ENCODE measurements at places on chromosomes 12 and 14.

- DNase-seq: no peak
- H3K4me3 ChIP-seq: no peak overlapping the region
- H3K4me1 ChIP-seq: no peaks in the 10 kb centered on the region
- H3K36me3 ChIP-seq: no peaks in the 10 kb centered on the region
- H3K27ac ChIP-seq: no peak overlapping the region
These were observed 1159.2 kb upstream of the TMEM132C start for GRCh38 chr12:127107744-127108143.

DNA sequence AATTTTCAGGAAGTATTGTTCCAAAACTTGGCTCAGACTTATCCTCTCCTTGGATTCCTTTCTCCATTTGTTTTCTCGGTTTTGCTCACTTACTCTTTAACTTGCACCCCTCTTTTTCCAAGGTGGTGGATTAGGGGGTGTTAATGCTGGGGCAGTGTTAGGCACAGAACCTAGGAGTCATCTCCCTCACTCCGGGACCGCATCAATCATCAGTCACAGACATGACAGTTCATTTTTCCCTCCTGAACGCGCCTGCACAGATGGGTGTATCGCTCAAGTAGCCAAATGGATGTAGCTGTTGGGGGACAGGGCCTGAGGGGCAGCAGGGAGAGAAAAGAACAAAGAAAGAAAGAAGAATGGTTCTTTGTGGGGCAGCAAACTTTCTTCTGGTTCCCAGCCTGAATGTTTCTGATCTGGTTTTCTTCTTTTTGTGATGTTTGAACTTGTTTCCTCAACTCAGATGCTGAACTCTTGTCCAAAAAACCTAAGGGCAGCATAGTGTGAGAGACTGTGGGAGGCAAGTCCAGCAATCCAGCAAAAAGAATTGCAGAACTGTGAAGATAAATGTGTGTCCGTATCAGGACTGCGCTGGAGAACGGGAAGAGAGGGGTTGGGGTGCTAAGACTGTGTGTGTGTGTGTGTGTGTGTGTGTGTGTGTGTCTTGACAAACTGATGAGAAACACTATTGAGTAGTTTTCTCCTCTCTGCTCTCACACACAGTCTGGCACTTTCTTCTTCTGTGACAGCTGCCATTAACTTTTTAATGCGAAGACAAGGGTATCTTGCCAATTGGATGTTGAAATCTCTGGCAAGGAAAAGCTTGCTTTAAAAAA is 131.1 kb downstream of the FBXL14 start:
- H3K36me3 ChIP-seq: peaks cover 4% of the 10 kb centered on the region
- no peak overlapping the region for H3K4me3 ChIP-seq
- no peak for DNase-seq

DNA sequence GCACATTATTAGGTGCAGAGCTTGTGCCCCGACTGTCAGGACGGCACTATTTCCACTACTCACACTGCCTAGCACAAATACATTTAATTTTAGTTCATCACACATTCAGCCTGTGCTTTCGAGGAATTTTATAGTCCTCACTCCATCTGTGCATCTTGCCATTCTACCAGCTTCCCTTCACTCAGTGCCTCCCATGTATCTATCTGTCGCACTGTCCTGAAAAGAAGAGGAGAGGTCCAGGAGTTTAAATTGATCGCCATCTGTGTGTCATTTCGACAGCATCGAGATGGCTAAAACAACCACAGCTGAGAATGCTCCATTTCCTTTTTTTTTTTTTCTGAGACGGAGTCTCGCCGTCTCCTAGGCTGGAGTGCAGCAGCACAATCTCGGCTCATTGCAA is 97.6 kb upstream of the FOXN3 start:
- no peaks in the 10 kb centered on the region for H3K27me3 ChIP-seq
- peaks cover 7% of the 10 kb centered on the region for H3K36me3 ChIP-seq
- H3K4me3 ChIP-seq: no peak overlapping the region

- no peaks in the 10 kb centered on the region for H3K4me1 ChIP-seq
- H3K27me3 ChIP-seq: no peaks in the 10 kb centered on the region
- H3K36me3 ChIP-seq: no peaks in the 10 kb centered on the region
- H3K27ac ChIP-seq: no peak overlapping the region
These were observed 407.2 kb downstream of the FSCB start for GRCh38 chr14:44099743-44100488.
